ENCODE measurements at places on chromosomes 7 and 10. TPM values are rescaled to one million over a fixed set of nuclear protein-coding genes. Genes with fewer than 3 reads are reported as not detected.
A peak's percentile ranks its signal among the peaks of the same experiment; 100 is the strongest.

PTPRN2 gene
- 2.6 TPM for total RNA-seq

MEOX2 gene
- total RNA-seq, result 22.1 TPM

MCM10 gene
- total RNA-seq, result 1.2 TPM

ETV1 gene
- total RNA-seq, result 5.7 TPM

DDIT4 gene
- total RNA-seq, result 236 TPM

VWDE gene
- total RNA-seq, result not detected

PTN gene
- 10.3 TPM for total RNA-seq

CUZD1 gene
- 0.51 TPM for total RNA-seq

XRCC2 gene
- total RNA-seq, result 0.29 TPM

FAM185A gene
- 4.1 TPM for total RNA-seq

DNA sequence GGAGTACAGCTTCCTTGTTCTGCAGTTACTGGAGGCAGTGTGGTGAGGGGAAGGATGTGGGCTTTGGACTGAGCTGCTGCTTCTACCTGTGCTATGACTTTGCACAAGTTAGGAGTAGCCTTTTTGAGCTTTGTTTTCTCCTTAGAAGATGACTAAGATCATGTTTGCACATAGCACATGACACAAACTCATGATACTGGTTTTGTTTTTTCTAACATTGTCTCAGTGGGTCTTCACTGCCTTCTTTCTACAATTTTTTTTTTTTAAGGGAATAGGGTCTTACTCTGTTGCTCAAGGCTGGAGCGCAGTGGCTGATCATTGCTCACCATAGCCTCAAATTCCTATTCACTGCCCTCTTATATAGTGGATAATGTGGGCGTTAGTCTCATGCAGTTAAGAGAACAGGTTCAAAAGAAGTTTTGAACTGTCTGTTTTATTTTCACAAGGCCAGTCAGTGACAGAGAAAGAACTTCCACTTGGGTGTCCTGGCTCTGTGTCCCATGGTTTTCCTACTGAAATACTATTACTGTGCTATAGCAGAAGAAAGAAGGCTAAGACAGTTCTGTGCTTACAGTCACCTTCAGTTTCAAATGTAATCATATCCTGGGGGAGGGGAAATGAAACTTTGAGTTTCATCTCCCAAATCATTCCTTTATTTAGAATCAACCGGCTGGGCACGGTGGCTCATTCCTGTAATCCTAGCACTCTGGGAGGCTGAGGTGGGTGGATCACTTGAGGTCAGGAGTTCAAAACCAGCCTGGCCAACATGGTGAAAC is 72.0 kb downstream of the KAT6B start:
- DNase-seq, result no peak

GRCh38 chr7:47483604-47484273 is 98.2 kb downstream of the TNS3 start:
- DNase-seq, result no peak

DNA sequence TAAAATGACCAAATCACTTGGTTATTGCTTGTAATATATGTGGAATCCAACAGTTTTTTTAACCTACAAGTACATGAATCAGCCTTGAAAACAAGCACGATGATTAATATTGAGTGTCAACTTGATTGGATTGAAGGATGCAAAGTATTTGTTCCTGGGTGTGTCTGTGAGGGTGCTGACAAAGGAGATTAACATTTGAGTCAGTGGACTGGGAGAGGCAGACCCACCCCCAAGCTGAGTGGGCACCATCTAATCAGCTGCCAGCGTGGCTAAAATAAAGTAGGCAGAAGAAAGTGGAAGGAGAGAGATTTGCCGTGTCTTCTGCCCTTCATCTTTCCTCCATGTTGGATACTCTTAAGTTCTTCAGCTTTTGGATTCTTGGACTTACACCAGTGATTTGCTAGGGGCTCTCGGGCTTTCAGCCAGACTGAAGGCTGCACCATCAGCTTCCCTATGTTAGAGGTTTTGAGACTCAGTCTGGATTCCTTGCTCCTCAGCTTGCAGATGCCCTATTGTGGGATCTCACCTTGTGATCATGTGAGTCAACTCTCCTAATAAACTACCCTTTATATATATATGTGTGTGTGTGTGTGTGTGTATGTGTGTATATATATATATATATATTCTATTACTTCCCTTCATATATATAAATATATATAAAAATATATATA is 118.4 kb upstream of the WDR11 start:
- no peak for DNase-seq

GRCh38 chr10:19815731-19816410 is 361 bp upstream of the PLXDC2 start:
- peak; percentile 92 for DNase-seq

- no peak for DNase-seq
These were observed 53.7 kb upstream of the TMEM248 start for GRCh38 chr7:66867198-66867790.

- DNase-seq, result no peak
These were observed 67.8 kb downstream of the PTEN start for GRCh38 chr10:87930934-87931835.

- DNase-seq, result no peak
These were observed 195.1 kb upstream of the FZD1 start for GRCh38 chr7:91069146-91069545.

- DNase-seq, result no peak
These were observed 157.4 kb downstream of the SKIDA1 start for GRCh38 chr10:21368022-21368582.

DNA sequence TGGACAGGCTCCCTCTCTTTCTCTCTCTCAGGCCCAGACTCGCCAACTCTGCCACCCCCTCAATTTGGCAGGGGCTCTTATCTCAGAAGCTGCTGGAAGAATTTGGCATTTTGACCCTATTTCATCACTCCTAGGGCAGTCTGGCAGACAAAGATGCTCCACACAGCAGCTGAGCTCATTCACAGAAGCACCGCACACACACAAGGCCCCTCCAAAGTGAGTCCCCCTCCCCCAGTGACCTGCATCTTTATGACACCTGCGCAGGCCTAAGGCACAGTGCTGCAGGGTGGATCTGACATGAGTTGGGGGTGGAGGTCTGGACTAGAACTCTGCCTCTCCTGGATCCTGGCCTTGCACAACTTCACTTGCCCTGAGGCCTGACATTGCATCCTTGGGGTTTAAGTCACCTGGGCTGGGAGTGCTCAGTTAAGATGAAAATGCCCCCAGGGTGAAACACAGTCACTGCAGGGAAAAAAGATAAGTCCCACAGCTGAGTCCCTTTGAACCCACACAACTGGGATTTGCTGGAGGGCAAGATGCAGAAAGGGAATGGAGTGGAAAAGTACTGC is 41.1 kb upstream of the DUSP5 start:
- peak; percentile 47 for DNase-seq

- DNase-seq, result no peak
These were observed 38.1 kb downstream of the EXOC6 start for GRCh38 chr10:92886334-92886961.

DNA sequence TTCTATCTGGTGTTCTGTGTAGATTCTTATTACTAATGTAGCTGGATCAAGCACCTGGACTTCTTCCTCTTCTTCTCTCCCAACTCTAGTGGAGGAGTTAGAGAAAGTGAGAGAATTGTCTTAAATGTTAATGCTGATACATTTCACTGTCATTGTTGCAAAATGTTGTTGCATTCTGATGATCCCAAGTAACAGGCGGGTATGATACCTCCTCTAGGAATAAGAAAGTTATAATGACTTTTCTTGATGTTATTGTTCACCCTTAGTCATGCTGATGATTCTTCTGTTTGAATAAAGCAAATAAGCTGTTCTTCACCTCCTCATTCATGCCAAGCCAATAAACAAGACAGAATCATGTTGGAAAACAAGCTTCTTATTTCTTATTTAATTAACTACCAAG is 9.1 kb downstream of the CHRM2 start:
- no peak for DNase-seq

DNA sequence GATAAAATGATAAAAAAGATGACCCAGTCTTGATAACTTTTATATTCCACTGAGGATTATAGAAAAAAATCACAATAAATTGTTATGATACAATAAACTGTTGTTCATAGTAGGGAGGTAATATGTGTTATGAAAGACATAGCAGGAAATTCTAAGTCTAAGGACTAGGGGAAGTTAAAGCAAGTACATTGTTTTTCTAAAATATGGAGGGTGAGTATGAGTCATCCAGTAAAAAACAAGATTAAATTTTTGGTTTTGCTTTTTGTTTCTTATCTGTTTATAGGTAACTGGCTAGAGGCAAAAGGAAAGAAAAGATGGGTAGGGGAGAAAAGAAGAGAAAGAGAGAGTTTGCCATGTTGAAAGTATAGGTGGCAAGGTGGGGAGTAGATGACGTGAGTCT is 188.4 kb downstream of the POLR1F start:
- DNase-seq, result no peak

GRCh38 chr10:63247771-63248170 is 114.6 kb downstream of the NRBF2 start:
- no peak for DNase-seq

- no peak for DNase-seq
These were observed 52.0 kb downstream of the GFRA1 start for GRCh38 chr10:116221053-116221452.

GRCh38 chr7:106068538-106068961 is 43.6 kb downstream of the SYPL1 start:
- DNase-seq, result no peak

GRCh38 chr7:44167920-44168319 is 21.3 kb downstream of the GCK start:
- DNase-seq, result no peak
